ENCODE measurements at places on chromosomes 16 and 17. TPM values are rescaled to one million over a fixed set of nuclear protein-coding genes. Genes with fewer than 3 reads are reported as not detected.

The TSPOAP1 gene
- polyA plus RNA-seq = 19.0 TPM

The TOP2A gene
- polyA plus RNA-seq = 0.11 TPM

The HSD17B2 gene
- not detected for polyA plus RNA-seq

The SLC47A1 gene
- 9.1 TPM for polyA plus RNA-seq

The RSKR gene
- 3.6 TPM for polyA plus RNA-seq

The TBX21 gene
- polyA plus RNA-seq = 0.15 TPM

The ATF7IP2 gene
- polyA plus RNA-seq = 54.7 TPM

The LGALS9B gene
- not detected for polyA plus RNA-seq

The LHX1 gene
- not detected for polyA plus RNA-seq

The TMEM235 gene
- polyA plus RNA-seq = not detected

The GUCY2D gene
- not detected for polyA plus RNA-seq

The HSD17B1 gene
- polyA plus RNA-seq = 1.2 TPM

The SBK1 gene
- polyA plus RNA-seq = 2.9 TPM

The CCL14 gene
- polyA plus RNA-seq = 31.5 TPM

The EPX gene
- not detected for polyA plus RNA-seq

The CORO7 gene
- polyA plus RNA-seq = 9.7 TPM

The SLC6A4 gene
- 0.04 TPM for polyA plus RNA-seq

The TMEM204 gene
- 29.0 TPM for polyA plus RNA-seq

The CASKIN2 gene
- polyA plus RNA-seq = 19.5 TPM

The THAP11 gene
- 26.3 TPM for polyA plus RNA-seq

The SEPHS2 gene
- 62.8 TPM for polyA plus RNA-seq

The HEATR9 gene
- polyA plus RNA-seq = not detected

The C16orf96 gene
- polyA plus RNA-seq = 0.01 TPM

The DPEP3 gene
- not detected for polyA plus RNA-seq

The SCGB1C2 gene
- polyA plus RNA-seq = not detected

The C16orf46 gene
- 1.0 TPM for polyA plus RNA-seq

The CCL3 gene
- 0.30 TPM for polyA plus RNA-seq

The SCN4A gene
- 1.8 TPM for polyA plus RNA-seq

The ZG16 gene
- 0.04 TPM for polyA plus RNA-seq

The CCDC200 gene
- polyA plus RNA-seq = not detected

The GPR139 gene
- polyA plus RNA-seq = not detected
